ENCODE measurements at places on chromosomes 1 and 21. TPM values are rescaled to one million over a fixed set of nuclear protein-coding genes. Genes with fewer than 3 reads are reported as not detected.

HRNR gene
- total RNA-seq: not detected

SLAMF8 gene
- 2.3 TPM for total RNA-seq

WNT2B gene
- 6.0 TPM for total RNA-seq

DNA sequence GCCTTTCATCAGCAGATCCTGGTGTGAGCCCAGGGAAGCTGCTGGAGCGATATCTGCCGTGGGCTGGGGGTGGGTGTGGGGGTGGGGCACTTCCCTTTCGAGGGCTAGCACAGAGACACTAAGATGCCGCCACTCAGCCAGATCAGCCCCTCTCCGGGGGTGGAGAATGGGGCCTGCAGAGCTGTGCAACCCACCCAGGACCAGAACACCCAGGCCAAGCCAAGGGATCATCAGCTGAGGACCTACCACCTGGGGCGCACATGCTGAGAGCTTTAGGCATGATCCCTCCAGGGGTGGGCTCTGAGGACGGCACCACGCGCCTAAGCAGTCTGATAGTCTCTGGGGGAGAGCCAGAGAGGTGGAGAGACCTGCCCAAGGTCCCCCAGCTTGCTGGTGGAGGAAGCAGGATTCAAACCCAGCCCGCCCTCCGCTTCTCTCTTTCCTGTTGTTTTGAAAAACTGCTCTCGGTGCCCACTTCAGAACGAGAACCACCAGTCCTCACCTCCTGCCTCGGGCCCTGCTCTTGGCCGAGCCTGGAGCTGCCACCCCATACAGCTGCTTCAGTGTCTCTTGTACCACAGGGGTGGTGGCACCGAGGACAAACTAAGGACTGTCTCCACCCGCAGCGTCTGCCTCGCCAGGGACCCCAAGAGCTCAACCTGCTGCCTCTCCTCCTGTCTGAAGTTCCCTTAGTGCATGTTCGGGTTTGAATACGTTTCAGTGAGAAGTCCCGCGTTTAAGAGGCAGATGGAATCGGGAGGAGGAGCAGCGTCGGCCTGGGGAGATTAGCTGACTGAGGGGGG is 39.7 kb upstream of the RUNX3 start:
- DNase-seq: no peak

DNA sequence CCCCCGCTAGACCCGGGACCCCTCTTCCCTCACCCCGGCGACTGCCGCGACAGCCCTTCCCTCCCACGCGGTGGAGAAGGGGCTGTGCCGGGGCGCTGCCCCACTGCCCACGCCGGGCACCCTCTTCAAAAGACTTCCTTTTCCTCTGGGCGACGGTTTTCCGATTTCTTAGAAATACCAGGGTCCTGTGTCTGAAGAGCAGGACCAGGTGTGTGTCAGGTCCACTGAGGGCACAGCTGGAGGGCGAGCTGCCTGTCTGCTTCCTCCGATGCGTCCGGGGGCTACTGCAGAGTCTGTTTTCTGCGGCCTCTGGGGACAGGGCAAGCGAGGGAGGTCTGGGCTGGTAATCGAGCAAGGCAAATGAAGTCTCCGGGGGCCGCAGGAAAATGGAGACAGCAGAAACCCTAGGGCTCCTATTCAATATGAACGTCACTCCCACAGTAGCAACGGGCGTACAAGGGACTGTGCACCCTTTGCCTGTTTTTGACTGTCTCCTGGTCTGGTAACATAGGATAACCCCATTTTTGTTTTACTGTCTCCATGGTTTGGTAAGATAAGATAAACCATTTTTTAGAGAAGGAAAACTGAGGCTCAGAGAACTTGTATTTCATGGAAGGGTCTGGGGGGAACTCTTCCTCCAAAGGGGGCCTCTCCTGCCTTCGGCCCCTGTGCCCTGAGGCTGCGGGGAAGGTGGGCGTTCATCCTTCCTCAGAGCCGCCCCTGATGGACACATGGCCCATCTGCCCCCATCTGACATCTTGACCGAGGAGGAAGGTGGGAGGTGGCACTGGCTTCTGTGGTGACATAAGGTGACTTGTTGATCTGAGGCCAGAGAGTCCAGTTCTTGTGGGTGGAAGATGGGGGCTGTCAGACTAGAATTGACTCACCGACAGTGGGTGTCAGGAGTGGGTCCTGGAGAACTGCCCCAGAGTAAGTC is 970 bp downstream of the TNFRSF1B start:
- DNase-seq: no peak

- no peak for DNase-seq
These were observed 21.2 kb downstream of the RHOU start for GRCh38 chr1:228756457-228756856.

DNA sequence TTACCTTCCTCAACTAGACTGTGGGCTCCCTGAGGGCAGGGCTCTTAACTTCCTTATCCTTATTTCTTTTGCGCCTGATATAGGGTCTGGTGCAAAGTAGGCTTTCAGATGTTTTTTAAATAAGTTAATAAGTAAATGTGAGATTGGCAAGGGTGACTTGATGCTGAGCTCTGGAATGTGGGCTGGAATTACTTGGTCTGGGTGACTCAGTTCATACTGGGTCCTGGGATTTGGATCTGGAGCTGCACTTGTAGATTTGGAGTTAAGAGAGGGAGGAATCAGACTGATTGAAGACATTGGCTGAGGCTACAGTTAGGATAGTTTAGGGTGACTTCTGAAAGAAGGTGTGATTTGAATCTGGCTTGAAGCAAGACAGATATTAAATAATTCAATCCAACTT is 190.9 kb downstream of the GIPC2 start:
- DNase-seq: no peak

DNA sequence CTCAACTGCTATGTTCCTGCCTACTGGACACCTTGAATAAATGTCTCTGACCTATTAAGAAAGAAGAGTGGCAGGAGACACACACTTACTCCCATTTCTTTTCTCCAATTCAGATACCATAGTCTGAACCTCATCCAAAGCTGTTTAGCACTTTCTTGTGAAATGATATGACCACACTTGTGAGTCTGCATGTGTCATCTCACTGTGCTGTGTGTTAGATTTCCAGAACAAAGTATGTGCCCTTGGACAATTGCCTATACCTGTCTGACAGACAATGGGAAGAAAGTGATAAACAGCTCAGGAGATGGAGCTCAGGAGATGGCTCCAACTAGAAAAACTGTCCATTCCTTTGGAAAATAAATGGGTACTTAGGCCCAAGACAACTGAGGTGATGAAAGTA is 48.4 kb downstream of the USP48 start:
- no peak for DNase-seq

DNA sequence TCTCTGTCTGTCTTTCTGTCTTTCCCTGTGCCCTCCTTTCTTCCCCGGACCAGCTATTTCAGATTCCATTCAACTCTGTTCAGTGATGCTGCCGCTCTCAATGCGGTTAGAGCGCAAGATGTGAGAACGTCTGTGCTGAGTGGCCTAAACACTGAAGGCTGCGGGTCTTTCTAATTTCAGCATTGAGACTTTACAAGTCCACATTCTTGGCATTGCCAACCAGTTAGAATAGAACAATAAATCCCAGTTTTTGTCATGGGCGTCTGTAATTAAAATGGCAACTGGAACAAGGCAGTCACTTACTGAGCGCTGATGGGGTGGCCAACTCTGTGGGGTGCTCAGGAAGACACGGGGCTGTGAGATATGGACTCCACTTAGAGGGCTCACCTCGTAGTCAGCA is 112.8 kb downstream of the DHRS3 start:
- no peak for DNase-seq

Data from breast epithelium (tissue), 4 donors.